ENCODE measurements at places on chromosomes 16 and 17.

GRCh38 chr17:80592243-80592642, 47.6 kb downstream of the RPTOR start:
- DNase-seq, result no peak

GRCh38 chr16:1543085-1543896, 9.8 kb downstream of the TMEM204 start:
- DNase-seq, result peak; percentile 42

DNA sequence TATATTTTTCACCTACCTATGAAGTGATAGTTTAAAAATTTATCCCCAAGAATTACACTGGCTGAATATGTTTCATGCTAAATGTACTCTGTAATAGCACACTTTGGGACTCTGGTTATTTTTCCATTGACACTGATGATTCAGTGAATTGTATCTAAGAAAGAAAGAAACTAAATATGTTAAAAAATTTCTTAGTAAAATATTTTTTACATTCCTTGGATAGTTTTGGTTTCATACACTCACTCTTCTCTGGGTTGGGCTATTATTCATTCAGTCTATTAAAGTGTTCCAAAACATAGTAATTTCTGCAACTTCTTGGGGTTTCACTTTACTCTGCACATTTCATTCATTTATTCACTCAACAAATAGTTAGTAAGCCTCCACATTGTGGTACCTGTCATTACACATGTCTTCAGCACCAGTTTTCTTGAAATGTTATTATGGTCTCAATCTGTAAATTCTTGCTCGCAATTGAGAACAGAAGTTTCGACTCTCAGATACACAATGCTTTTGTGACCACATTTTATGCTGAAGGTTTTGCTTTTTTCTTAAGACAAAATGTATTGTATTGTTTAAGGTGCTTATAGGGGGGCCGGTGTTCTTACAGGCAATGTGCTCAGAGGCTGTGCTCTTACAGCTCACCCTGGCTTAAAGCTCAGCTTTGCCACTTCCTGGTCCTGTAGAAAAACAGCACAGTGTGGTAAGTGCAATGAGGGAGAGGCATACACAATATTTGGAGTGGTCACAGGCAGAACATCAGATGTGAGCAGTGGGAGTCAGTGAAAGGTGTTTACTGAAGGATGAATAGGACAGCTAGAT, 17.4 kb downstream of the CNTNAP4 start:
- DNase-seq, result no peak

- DNase-seq, result no peak
Observed at GRCh38 chr16:24825696-24826095, 20.1 kb upstream of the SLC5A11 start.

DNA sequence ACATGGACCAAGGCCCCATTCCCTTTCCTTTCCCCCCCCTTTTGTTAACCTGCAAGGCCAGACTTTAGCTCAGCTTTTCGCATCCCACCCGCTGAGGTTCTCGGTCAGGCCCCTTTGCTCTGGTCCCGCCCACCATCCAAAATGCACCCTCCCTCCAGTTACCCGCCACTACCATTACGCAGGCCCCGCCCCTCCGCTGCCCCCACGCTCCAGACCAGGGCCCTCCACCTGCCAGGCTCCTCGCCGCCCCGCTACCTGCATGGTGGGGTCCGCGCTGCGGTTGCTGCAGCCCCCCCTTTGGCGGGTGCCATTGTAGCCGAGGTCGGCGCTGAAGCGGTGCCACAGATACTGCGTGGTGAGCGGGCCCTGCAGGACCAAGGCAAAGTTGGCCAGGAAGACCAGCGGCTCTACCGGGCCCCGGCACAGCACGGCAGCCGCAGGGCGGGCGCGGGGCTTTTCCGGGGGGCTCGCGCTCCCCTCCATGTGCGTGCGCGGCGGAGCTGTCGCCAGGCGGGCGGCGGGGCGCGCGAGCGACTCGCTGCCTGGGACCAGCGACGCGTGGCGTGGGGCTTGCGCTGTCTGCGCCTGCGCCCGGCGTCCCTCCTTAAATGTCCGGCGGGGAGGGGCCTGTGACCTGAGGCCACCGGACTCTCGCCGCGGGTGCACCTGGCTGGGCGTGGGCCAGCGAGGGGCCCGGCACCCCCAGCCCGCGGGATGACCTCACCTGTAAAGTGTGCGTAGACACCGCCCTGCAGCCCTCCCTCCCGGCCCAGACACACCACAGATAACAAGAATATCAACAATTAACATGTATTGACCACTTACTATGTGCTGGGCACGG, at the start of gene SLC46A1:
Gene SLC46A1 (minus strand): TSS at position 581 of the 841 bp plus-strand sequence. CDS start 98 bp downstream, at position 483.
- peak; percentile 53 for DNase-seq

DNA sequence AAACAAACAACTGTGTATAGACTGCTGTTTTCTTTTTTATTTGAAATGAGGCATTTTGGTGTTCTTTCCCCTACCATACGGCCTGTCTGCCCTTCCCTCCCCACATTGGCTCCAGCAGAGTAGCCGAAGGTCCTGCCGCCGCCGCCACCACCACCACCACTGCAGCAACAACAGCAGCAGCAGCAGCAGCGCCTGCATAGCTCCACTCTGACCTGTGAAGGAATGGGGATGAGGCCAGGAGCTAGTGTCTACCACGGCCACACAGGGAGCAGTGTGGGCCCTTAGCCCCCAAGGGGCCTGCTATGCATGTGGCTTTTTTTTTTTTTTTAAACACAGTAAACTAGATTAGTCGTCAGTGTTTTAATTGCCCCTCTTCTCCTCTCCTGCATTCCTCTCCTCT, 5.6 kb upstream of the CDK5R1 start:
- DNase-seq, result no peak

GRCh38 chr17:46108550-46109110, 84.6 kb downstream of the KANSL1 start:
- DNase-seq, result no peak

GRCh38 chr16:3235856-3236669, 1.1 kb upstream of the ZNF200 start:
- no peak for DNase-seq

GRCh38 chr17:14746822-14747602, 446.1 kb downstream of the HS3ST3B1 start:
- DNase-seq, result no peak
